Stimulated activated CD8-positive, alpha-beta memory T cell treated with anti-CD3 and anti-CD28 coated beads, Interleukin-4, amount 100 ng/mL, for 4 hours (primary cell): ENCODE measurements at places on chromosomes 13 and 19.

- DNase-seq = no peak
Observed at GRCh38 chr19:11821474-11822109, 7.5 kb downstream of the ZNF440 start.

- no peak for DNase-seq
Observed at GRCh38 chr19:19687090-19687489, 18.5 kb downstream of the ZNF101 start.

GRCh38 chr13:112747256-112747655 lies 57.4 kb downstream of the ATP11A start:
- no peak for DNase-seq

- DNase-seq = no peak
Observed at GRCh38 chr19:44725251-44725650, 23.3 kb upstream of the BCL3 start.

DNA sequence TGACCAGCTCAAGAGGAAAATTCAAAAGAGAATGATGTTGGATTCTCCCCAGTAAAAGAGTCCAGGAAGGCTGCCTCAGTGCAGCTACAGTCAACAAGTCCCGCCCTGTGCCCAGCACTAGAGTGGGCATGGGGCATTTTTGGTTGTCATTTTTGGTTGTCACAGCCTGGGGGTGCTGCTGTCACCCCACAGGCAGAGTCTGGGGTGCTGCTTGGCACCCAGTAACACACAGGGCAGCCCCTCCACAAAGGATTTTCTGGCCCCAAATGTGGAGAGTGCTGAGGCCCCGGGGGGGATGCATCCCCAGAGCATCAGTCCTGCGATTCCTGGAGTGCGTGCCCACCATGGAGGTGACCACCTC lies 28.2 kb upstream of the TMEM255B start:
- DNase-seq = no peak

DNA sequence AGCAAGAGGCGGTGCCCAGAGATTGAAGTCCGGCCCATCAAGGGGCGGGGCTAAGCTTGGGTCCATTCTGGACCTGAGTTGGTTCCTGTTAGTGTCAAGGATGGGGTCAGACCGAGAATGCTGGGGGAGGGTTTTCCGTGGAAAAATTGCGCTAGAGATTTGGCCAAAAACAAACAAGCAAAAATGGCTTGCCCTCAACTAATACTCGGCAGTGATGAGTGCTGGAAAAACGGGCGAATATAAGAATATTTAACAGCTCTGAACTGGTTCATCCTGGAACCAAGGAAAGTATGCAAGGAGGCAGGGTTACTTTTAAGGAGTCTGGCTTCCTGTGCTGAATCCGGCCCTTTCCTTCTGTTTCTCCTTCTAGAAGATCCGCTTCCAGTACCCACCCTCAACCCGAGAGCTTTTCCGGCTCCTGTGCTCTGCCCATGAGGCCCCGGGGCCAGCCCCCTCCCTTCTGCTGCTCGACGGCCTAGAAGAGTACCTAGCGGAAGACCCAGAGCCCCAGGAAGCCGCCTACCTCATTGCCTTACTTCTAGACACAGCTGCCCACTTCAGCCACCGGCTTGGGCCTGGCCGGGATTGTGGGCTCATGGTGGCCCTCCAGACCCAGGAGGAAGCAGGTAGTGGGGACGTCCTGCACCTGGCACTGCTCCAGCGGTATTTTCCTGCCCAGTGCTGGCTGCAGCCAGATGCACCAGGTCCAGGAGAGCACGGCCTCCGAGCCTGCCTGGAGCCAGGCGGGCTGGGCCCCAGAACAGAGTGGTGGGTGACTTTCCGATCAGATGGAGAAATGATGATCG lies 880 bp downstream of the SWSAP1 start:
- DNase-seq = peak; percentile 28

GRCh38 chr19:5030136-5030820 lies 61.4 kb downstream of the KDM4B start:
- no peak for DNase-seq

DNA sequence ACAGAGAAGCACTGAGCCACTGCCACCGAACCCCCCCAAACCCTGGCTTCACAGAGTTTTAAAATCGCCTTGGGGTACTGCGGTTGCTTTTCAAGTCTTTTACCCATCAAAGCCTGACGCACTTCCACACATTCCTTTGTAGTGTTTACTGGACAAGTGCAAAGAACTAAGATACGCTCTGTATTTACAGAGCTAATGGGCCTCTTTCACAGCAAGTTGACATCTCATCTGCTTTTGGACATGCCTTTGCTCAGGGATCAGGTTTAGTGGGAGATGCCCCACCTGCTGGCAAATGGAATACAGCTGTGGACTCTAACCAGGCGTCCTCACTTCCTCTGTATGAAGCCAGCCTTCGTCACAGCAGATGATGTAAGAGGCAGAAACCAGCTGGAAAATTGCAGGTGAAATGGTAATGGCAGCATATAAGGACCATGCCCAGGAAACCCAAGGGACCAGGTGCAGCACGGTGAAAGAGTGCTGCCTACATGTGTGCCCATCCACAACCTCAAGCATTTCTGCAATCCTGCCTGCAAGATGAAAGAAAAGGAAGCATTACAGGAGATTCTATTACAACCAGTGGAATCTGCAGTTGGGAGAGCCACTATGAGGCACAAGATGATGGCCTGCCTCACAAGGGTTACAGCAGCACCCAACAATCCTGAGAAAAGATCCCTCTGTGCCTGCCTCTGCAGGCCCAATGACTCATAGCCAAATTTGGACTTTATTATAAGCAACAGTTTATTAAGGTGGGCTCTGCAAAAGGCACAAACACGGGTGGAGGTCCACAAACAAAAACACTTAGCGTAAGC lies 34.7 kb downstream of the BRD4 start:
- no peak for DNase-seq

GRCh38 chr13:46058268-46058667 lies 5.7 kb upstream of the ZC3H13 start:
- no peak for DNase-seq

DNA sequence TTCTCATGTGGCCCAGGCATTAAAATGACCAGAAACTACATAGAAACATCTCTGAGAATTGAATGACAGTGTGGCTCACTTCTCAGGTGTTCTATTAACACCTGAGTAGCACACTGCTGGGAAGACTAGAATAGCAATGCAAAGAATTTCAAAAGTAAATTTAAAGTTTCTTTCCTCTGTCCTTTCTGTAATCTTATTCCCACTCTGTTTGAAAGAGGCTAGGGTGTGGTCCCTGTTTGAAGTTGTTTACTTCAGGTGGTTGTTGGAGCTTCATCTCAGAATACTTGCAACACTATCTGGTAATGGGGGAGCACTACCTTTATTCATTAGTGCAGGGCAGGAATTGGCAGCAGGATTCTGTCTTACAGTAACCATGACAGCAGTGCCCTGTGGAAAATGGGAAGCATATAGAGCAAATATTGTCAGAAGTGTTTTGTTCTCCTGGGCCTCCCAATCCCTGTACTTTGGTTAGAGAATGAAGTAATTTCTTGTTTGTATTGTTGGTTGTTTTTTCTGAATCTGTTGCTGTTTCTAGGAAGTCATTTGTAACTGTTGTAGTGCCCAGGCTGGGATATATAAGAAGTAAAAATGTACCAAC lies 1210.2 kb upstream of the ATXN8OS start:
- no peak for DNase-seq

GRCh38 chr13:21020581-21020980 lies 40.8 kb downstream of the LATS2 start:
- DNase-seq = no peak

DNA sequence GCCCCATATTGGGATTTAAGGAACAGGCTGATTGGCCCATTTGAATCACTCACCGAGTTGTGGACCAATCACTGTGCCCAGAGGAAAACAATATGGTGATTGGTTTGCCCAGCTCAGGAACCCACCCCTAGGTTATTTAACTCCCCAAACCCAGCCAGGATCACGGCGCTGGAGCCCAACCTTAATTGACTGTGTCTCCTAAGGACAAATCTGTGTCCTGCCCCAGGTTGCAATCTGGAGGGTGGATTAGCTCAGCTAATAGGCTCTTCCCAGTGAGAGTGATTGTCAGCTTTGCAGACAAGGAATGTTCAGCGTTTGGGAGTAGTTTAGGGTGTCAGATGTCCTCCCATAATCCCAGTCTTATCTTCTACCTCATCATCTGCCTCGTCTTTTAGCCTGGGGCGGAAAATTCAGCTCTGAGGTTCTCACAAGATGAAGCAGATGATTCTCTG lies 3.5 kb upstream of the ZNF358 start:
- no peak for DNase-seq
